ENCODE measurements at places on chromosomes 4 and X.

DNA sequence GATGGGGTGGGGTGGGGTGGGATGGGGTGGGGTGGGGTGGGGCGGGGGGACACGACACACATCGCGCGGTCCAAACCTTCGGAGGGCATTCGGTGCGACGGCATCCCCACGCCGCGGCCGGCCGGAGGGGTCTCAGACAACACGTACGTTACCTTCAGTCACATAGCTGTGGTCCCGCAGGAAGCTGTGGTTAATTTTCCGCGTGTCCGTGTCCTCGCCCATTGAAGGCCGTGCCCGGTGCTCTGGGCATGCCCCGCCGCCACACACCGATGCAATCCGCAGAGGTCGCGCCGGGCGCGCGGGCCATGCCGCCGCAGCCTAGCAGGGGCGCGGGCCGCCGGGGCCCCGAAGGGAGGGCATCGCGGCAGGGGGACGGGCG lies 417 bp downstream of the PPP2R2C start:
- no peak for DNase-seq
- no peaks in the 10 kb centered on the region for H3K36me3 ChIP-seq
- H3K4me3 ChIP-seq: no peak overlapping the region
- H3K27ac ChIP-seq: no peak overlapping the region
- H3K4me1 ChIP-seq: peaks cover 8% of the 10 kb centered on the region

DNA sequence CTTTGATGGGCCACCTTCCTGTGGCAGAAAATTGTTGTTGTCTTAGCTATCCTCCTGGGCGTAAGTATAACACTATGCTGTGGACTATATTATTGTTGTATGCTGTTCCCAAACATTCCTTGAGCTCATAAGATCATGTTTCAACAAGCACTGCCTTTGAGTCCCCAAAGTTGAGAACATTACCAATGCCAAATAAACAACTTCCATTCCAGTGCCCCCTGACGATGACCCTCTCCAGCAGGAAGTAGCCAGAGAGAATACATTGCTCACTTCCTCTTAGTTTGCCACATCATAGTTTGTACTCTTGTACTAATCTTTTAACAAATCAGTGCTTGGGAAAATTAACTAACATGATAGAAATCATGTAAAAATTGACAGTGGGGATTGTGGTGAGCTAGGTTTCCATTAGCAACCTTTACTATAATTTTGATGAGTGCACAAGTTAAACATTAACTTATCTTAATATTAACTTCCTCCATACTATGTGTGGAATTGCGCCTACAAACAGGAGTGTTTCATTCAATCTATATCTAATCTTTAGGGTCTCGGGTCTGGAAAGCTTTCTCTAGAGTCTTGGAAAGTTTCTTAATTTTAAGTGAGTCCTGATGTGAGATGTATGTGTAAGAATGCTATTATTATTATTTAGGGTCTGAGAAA lies 20.3 kb upstream of the DHX15 start:
- H3K4me1 ChIP-seq: no peaks in the 10 kb centered on the region
- no peak overlapping the region for H3K4me3 ChIP-seq
- no peak overlapping the region for H3K27ac ChIP-seq

- H3K4me3 ChIP-seq: no peak overlapping the region
- peaks cover 9% of the 10 kb centered on the region for H3K36me3 ChIP-seq
- no peaks in the 10 kb centered on the region for H3K27me3 ChIP-seq
- H3K27ac ChIP-seq: no peak overlapping the region
- peaks cover 10% of the 10 kb centered on the region for H3K4me1 ChIP-seq
Observed at GRCh38 chr4:87087420-87087819, 133.0 kb downstream of the KLHL8 start.

DNA sequence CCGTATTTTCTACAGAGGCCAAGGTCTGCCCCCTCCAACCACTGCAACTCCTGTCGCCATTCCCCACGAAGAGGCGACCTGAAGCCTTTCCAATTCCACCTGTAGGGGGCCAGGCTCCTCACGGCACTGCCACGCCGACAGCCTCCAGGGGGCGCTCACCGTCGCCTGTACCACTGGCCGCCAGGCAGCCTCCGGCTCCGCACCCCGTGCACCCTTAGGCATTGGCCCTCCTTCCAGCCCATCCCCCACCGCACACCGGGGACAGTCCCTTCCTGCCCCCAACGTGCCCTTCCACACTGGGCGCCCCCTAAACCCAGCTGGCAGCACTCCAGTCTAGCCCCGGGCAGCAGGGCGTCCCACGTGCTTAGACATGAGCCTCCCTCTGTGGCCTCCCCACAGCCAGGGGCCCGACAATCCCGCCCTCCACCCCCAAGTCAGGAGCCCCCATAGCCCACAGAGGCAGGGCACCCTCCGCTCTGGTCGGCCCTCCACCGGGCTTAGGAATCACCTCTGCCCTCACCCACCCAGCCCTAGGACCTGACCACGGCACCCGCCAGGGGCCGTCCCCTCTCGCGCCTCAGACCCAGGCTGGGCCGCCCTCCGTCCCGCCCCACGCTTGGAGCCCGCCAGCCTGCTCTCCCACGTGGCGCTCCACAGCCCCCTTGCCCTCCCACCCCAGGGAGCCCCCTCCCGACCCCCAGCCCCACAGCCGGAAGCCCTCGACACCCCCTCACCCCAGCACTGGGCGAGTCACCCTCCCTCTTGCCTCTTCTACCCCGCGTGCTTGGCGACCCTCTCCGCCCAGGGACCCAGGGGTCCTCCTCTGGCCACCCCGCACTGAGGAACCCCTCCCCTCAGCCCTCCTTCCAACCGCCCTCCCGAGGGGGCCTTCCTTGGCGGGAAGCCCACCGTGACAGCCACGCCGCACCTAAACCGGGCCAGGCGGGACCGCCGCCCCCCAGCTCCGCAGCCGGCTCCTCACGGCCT lies 711 bp downstream of the PNMA6E start:
- no peaks in the 10 kb centered on the region for H3K27me3 ChIP-seq
- H3K4me1 ChIP-seq: no peaks in the 10 kb centered on the region
- no peak overlapping the region for H3K27ac ChIP-seq
- no peaks in the 10 kb centered on the region for H3K36me3 ChIP-seq
- H3K4me3 ChIP-seq: no peak overlapping the region
- no peak for DNase-seq

DNA sequence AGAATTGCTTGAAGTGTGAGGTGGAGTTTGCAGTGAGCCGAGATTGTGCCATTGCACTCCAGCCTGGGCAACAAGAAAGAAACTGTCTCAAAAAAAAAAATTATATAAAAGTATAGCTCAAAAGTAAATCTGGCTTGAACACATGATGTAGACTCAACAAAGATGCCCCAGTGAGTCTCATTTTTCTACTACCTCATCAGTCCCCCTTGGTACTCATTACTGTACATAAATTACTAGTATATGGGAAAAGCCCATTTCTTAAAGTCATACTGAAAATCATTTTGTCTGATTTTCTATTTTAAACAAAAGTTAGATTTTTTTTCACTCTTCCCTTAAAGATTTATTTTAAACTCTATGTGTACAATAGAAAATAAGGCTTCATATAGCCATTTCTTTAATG lies 39.2 kb downstream of the FAM241A start:
- no peaks in the 10 kb centered on the region for H3K27me3 ChIP-seq
- DNase-seq: no peak
- no peak overlapping the region for H3K27ac ChIP-seq
- no peak overlapping the region for H3K4me3 ChIP-seq

DNA sequence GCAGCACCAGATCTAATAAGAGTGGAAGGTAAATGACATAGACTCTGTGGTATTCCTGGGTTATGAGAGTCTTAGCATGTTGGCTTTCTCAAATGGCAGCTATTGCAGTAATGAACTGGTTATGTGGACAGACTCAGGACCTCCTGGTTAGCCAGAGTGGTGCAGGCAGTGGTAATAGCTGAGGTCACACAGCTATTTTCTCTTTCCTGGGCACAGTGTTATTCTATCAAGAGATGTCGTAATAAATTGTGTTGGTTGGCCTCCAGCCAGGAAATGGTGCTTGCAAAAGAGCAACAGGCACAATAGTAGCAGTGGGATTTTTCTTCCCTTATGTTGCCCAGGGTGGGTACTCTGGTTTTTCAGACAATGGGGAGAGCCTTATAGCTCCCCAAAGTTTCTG lies 279.2 kb upstream of the FGF16 start:
- no peak overlapping the region for H3K4me3 ChIP-seq
- H3K27ac ChIP-seq: no peak overlapping the region
- peak; percentile 28 for DNase-seq
- H3K4me1 ChIP-seq: no peaks in the 10 kb centered on the region
- H3K36me3 ChIP-seq: no peaks in the 10 kb centered on the region

DNA sequence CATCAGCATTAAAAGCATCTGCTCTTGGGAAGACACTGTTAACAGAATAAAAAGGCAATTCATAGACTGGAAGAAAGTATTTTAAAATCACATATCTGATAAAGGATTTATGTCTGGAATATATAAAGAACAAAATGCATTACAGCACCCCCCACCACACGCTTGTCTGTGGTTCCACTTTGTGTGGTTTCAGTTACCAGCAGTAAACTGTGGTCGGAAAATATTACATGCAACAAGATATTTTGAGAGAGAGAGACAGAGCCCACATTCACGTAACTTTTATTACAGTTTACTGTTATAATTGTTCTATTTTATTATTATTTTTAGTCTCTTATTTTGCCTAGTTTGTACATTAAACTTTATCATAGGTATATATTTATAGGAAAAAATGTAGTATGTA lies 21.2 kb upstream of the PDE6B start:
- DNase-seq: no peak
- no peaks in the 10 kb centered on the region for H3K27me3 ChIP-seq
- H3K27ac ChIP-seq: no peak overlapping the region
- no peak overlapping the region for H3K4me3 ChIP-seq

DNA sequence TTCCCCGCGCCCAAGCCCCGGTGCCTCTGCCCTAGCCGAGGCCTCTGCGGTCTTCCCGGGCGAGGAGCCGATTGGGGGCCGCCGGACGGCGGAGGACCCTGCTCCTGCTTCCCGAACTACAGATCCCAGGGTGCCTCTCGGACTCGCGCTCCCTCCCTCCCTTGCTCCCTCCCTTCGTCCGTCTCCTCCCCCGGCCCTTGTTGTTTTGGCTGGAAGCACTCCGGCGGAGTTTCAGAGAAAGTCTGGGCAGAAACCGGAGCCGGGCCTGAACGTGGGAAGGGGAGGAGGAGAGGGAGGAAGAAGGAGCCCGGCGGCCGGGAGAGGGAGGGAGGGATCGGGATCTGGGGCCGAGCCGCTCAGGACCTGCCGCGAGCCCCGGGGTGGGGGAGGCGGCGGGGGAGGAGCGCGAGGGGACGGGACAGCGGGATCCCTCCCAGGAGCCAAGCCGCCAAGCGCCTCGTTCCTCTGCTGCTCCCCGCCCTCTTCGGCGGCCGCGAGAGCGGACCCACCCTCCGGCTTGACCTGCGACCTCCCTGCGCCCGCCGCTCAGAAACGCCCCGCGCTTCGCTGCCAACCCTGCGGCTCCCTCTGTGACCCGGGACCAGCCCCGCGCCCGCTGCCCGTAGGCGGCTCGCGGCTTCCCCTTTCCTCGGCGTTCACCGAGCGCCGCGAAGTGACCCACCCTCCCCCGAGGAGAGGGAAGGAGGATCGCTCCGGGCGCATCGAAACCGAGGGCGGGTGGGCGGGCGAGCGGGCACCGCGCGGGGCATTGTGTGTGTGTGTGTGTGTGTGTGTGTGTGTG lies 496 bp upstream of the GAB1 start:
- H3K4me1 ChIP-seq: peaks cover 34% of the 10 kb centered on the region
- peak overlapping the region; percentile 89 for H3K4me3 ChIP-seq
- peak overlapping the region; percentile 93 for H3K27ac ChIP-seq
- H3K36me3 ChIP-seq: no peaks in the 10 kb centered on the region
- peak; percentile 77 for DNase-seq
- H3K27me3 ChIP-seq: no peaks in the 10 kb centered on the region

DNA sequence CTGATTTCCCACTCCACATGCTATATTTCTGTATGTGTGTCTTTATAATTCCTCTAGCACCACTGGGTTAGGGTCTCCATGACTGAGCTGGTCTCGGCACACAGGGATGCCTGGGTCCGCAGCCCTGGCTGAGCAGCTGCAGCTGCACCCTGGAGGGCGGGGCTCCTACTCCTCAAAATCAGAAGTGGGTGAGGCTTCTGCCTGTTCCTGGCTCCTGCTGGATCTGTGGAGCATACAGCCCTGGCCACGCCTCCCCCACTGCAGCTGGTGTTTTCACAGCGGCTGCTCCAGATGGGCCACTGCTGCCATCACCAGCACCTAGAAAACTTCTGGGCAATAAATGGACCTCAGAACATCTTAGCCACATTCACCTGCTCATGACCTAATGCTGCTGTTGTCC lies 30.9 kb downstream of the SPCS3 start:
- H3K4me1 ChIP-seq: no peaks in the 10 kb centered on the region
- H3K27me3 ChIP-seq: no peaks in the 10 kb centered on the region
- no peak overlapping the region for H3K4me3 ChIP-seq
- no peaks in the 10 kb centered on the region for H3K36me3 ChIP-seq

DNA sequence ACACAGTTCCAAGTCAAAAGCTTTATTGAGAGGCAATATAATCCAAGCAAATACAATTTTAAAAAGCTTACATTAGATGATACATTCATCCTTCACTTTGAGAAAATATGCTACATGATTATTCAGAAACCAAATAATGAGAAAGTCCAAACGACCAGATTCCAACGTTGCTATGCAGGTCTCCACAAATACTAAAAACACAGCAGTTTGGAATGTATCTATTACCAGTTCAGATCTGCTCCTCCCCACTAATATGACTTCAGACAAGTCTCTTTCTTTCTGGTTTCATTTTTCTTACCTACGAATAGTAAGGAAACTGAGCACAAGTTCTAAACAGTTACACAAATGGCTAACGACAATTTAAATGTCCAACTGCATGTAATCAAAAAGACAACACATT lies 9.5 kb downstream of the NAF1 start:
- H3K27me3 ChIP-seq: no peaks in the 10 kb centered on the region
- no peaks in the 10 kb centered on the region for H3K36me3 ChIP-seq
- no peak overlapping the region for H3K27ac ChIP-seq
- peaks cover 13% of the 10 kb centered on the region for H3K4me1 ChIP-seq

DNA sequence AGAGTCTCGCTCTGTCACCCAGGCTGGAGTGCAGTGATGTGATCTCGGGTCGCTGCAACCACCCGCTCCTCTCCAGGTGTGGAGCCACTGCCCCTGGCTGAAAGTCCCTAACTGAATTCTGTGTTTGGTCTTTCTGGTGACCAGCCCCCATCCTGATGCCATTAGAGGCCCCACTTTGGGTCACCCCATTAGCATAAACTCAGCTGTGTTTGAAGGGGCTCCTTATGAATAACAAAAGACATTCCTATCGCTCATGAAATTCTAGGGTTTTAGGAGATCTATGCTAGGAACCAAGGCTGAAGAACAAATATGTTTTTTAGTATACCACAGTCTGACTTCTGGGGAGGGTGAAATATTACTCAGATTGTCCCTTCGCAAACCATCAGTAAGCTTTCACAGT lies 652.9 kb downstream of the ADGRL3 start:
- no peaks in the 10 kb centered on the region for H3K27me3 ChIP-seq
- DNase-seq: no peak
- H3K36me3 ChIP-seq: no peaks in the 10 kb centered on the region

DNA sequence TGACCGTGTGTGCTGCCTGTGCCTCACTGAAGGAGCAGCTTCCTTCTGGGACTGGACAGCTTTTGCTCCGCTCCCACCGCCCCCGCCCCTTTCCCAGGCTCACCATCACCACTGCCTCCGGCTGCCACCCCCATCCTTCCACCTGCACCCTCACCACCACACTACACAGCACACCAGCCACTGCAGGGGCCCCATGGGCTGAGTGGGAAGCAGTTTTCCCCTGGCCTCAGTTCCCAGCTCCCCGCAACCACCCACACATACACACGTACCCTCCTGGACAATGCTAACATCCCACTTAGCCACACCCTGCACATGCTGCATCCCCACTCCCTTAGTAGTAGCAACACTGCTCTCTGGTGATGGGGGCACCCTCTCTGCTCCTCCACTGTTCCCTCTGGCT lies 29.6 kb upstream of the COX18 start:
- DNase-seq: no peak
- no peaks in the 10 kb centered on the region for H3K4me1 ChIP-seq
- no peaks in the 10 kb centered on the region for H3K27me3 ChIP-seq
- H3K4me3 ChIP-seq: no peak overlapping the region

All from thoracic aorta (tissue), 2 donors.